ENCODE measurements at places on chromosomes 12 and 14.

GRCh38 chr12:119463211-119463926 is 128.8 kb downstream of the CCDC60 start:
- no peak for DNase-seq

GRCh38 chr12:69026336-69026735 is 93.4 kb upstream of the CPM start:
- no peak for DNase-seq

GRCh38 chr14:91241863-91242262 is 2.6 kb downstream of the GPR68 start:
- DNase-seq: no peak

GRCh38 chr12:90683871-90684270 is 271.1 kb downstream of the CCER1 start:
- no peak for DNase-seq

DNA sequence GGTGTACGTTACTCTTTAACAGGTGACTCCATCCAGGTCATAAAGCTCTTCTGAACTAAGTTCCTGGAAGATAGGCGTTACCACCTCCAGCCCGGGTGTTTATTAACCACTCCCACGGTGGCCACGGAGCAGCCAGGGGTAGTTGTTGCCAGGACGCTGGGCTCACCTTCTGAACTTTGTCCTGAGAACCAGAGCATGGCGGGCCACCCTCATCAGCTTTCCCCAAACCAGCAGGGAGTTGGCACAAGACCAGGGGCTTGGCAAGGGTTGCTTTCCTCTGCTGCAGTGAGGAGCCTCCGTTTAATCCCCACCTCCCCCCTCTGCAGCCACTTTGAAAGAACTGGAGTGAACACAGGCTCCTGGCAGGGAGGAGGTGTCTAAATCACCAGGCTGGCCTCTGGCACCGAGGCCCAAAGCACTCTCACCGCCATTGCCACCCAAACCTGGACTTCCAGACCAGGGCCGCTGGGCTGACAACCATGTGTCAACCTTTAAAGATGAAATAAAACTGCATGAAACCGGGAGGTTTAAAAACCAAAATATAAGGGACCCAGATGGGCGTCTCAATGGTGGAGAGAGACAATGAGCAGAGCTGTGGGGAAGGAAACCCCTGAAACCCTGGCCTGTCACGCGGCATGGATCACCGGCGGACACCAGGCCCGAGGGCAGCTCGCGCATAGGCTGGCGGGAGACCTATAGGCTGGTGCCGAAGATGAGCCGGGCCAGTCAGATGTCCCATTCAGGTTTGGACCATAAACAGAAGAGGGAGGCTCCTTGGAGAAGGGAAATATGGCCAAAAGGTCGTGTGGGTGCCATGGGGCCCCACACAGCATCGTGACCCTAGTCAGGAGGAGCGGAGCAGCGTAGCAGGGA is 30.9 kb upstream of the TDRD9 start:
- no peak for DNase-seq

DNA sequence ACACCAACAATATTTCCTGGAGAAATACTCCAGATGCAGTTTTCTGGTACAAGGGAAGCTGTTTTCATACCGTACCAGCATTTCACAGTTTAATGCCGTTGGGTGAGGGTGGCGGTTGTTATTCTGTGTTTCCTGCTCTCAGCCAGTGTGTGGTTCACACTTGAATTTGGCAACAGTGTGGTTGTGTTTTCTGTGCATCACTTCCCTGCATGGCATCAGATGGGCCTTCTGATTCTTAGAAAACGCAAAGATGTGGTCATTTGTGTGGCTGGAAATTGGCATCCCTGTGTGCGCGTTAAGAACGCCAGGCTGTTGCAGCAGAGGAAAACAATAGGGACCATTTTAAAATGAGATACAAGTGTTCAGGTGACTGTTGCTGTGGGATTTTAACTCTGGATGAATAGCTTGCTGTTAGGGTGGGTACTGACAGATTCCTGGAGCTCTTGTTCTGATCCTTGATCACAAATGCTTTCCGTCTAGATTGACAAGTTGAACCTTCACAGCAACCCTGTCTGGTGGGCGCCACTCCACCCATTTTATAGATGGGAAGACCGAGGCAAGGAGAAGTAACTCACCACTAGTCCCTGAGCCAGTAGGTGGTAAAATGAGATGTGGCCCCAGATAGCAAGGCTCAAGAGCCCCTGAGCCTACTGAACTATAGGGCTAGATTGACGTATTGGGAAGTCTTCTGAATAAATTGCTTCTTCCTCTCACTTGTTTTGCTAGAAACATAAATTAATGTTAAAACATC is 231.2 kb downstream of the CHST11 start:
- DNase-seq: no peak

DNA sequence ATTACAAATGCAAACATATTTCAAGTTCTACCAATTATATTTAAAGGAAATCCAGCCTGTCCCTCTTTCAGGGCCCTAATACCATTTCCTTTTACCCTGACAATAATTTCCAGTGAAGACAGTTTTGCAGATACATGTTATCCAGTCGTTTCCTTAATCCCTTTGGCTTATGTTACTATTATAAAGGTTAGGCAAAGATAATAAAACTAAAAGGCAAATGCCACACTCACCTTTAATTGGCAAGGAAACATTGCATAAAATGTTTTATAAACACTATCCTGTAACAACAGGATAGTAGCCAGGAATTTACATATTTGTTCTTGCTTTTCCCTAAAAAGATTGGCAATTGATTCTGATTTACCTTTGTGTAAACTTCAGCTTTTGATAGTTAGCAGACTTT is 168.7 kb downstream of the AEBP2 start:
- DNase-seq: no peak

DNA sequence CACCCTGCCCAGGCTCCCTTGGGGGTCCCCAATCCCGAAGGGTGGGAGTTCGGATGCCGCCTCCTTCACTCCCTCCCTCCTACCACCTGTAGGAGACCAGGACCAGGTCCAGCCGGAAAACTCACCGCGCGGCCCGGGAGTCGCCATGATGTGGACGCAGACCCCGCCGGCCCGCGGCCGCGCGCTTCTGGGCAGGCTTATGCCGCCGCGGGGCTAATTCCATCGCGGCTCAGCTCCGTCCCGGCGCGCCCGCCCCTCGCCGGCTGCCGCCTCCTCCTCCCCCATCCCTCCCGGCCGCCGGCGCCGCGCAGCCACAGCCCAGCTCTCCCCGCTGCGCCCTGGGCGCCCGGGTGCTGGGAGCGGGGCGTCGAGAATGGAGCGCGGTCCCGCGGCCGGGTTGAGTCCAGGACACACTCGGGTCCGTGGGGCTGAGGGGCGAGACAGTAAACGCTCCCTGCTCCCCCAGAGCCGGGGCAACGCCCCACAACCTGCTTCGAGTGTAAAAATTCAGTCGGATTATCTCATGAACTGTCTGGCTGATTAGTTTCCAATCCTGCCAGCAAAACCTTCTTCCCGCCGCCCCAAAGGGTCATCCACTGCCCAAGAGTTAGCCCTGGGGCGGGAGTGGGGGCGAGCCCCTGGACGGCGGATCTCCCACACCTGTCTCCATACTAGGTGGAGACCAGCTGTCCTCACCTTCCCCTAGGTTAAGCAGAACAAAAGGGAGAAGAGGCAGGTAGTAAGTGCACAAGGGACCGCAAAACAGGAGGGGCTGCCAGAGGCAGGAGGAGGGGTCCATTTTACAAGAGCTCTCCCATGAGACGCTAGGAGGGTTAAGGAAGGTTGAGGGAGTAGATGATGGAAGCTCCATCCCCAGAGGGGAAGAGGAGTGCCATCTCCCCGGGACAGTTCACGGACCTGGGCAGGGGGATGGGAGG is at the start of gene ANO2:
TSS of gene ANO2 (minus strand) at position 189 of the 938 bp plus-strand sequence. CDS start at position 147, 42 bp downstream.
- DNase-seq: no peak

DNA sequence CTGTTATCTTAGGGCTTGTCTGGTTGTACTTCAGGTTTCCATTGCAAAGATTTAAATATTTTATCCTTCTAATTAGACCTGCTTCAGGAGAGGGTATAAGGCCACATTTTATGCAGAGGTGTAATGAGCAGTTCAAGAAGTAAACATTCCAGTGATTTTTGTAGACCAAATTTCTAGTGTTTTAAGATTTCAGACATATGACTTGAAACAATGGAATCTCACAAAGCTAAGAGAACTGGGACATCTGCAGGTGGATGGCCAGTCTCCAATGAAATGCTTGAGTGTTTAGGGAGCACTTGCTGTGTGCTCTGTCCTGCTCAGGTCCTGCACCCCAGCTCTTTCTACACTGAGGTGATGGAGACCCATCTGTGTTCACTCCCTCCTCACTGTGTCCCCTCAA is 7.9 kb downstream of the C14orf132 start:
- DNase-seq: no peak

GRCh38 chr12:103882861-103883596 is 42.0 kb upstream of the NT5DC3 start:
- no peak for DNase-seq

GRCh38 chr14:30790827-30791226 is 83.5 kb upstream of the COCH start:
- DNase-seq: no peak

DNA sequence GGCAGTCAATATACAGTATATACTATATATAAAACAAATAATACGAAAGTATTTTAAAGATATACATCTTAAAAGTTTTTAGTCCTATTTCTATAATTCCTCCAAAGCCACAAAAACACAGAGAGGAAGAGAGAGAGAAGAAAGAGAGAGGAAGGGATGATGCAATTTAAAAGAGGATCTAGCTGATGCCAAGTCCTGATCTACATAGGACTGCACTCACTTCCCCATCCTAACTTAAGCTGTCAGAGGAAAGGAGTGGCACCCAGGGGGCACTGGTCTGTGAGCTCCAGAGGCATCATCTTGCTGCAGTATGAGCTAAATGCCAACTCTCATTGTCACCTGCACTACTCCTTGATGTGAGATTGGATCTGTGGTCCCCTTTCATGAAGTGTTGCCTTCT is 95.8 kb downstream of the C12orf42 start:
- DNase-seq: no peak

GRCh38 chr12:16218934-16219751 is 58.3 kb downstream of the SLC15A5 start:
- no peak for DNase-seq

GRCh38 chr14:77585385-77585784 is 31.1 kb downstream of the SPTLC2 start:
- no peak for DNase-seq

DNA sequence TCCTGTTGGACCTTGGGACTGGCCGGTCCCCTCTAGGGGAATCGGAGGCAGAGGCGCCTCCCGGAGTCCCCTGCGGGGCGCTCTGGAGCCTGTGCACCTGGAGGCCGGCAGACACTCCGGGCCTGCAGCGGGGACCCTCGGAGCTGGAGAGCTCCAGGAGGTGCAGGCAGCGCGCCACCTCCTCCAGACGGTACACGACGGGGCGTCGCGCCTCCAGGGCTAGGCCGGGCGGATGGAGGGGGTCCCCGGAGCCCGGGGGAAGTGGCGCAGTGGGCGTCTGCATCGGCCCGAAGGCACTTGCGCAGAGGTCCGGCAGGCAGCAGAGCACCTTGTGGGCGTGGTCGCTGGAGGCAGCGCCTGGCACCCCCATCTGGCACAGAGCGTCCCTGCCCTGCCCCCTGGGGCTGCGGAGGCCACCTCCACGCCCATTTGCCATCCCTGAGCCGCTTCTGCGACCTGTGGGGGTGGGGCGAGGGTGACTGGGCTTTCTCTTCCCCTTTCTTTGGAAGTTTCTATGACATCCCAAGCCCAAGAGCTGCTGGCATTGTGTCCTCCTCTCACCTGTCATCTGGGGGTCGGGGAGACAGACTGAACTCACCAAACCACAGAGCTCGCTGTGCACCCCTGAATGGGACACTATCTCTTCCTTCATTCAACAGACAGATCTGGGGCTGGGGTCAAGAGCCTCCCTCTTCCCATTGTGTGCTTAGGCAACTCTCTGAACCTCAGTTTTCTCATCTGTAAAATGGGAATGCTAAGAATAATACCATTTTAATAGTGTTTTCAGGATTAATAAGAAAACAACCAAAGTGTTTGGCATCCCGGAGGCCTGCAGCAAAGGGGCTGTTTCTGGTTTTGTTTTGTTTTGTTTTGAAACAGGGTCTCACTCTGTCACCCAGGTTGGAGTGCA is 37.5 kb upstream of the CORO1C start:
- no peak for DNase-seq

DNA sequence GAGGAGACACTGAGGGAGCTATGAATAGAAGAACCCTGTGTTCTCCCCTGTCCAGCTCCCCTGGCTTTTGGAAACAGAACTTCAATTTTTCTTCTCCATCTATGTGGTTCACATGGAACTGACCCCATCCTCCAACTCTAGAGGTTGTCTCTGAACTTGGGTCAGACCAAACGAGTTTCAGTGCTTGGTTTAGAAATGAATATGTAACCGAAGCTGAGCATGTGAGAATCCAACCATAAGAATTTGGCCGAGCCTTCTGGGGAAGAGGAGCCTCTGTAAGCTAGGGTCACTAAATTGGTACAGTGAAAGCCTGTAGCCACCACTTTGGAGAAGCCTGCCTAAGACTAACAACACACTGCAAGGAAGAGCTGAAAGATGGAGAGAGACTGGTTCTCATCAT is 464.4 kb downstream of the ZFP36L1 start:
- DNase-seq: no peak

GRCh38 chr14:71358209-71358931 is 451.1 kb downstream of the PCNX1 start:
- DNase-seq: no peak

DNA sequence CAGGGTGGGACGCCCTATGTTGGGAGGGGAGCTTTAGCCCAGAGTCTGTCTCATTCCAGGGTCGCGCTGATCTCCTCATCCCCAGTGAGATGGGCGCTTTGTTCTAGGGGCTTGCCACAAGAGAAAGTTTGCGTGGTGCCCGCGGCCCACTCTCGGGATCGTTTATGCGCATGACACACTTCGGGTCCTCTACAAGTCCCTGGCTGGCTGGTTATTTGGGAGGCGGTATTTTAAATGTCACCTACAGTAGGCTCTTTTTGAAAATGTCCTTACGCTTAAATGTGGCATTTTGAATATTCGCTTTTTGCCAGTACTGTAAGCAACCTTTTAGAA is 541 bp downstream of the GOLT1B start:
- no peak for DNase-seq

DNA sequence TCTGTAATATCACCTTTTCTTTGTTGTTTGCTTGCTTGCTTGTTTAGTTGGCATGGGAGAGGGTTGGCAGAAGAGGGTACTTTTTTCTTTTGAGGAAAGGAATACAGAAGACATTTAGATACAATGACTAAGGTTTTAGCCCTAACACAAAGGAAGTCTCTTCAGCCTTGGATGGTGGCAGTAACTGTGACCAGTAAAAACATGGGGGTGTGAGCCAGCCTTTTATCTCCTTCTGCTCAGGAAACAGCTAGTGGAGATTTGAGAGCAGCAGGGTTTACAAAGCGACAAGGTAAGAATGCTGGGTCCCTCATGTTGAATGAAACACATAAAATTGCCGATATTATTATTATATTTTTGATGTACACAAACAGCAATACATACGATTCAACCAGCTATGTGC is 40.4 kb downstream of the SLC8A3 start:
- DNase-seq: no peak
